Fibroblast of villous mesenchyme (primary cell): ENCODE measurements at places on chromosomes 1 and 21. TPM values are rescaled to one million over a fixed set of nuclear protein-coding genes. Genes with fewer than 3 reads are reported as not detected.

Gene TIAM1
- total RNA-seq = 0.32 and 0.43 TPM in 2 replicates

Gene C1orf141
- total RNA-seq = not detected in 2 replicates

Gene RGS16
- 0.32 and 1.3 TPM in 2 replicates for total RNA-seq

Gene TRAF3IP3
- total RNA-seq = not detected in 2 replicates

Gene DOCK7
- 153 and 177 TPM in 2 replicates for total RNA-seq

Gene FMO1
- under 0.01 TPM in 2 replicates for total RNA-seq

Gene PTPRF
- total RNA-seq = 42.7 and 53.8 TPM in 2 replicates

Gene PRMT6
- 16.8 and 17.3 TPM in 2 replicates for total RNA-seq

Gene FMO3
- 0.64 and 0.86 TPM in 2 replicates for total RNA-seq
